ENCODE measurements at places on chromosomes 2 and 18.
A peak's percentile ranks its signal among the peaks of the same experiment; 100 is the strongest.

- no peak for DNase-seq
Measured at GRCh38 chr2:148730085-148730484, 85.5 kb downstream of the EPC2 start.

GRCh38 chr2:101121174-101121573, 30.0 kb downstream of the TBC1D8 start:
- no peak for DNase-seq

- no peak for DNase-seq
Measured at GRCh38 chr2:127610561-127610960, 35.4 kb upstream of the GPR17 start.

GRCh38 chr2:24881623-24882022, 38.4 kb downstream of the ADCY3 start:
- no peak for DNase-seq

DNA sequence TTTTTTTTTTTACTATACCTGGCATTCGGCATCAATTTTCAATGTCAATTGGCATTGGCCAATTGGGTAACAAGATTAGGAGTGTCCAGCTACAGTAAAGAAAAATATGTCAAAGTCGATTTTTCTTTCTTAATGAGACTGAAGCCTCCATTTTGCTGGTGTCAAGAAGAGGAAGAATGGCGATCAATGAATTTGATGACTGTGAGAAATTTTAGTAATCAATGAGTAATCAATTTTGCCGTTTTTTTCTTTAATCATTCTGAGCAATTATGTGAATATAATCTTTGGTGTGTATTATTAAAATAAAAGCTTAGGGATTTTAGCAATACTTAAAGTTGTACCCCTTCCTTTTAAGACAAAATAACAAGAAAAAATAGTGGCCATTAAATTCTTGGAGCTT, 69.7 kb downstream of the TMEM200C start:
- no peak for DNase-seq

- no peak for DNase-seq
Measured at GRCh38 chr2:95271381-95271971, 2.8 kb upstream of the PROM2 start.

GRCh38 chr2:45494275-45494977, 116.6 kb downstream of the SRBD1 start:
- peak; percentile 31 for DNase-seq
